ENCODE measurements at places on chromosomes 7 and 10. TPM values are rescaled to one million over a fixed set of nuclear protein-coding genes. Genes with fewer than 3 reads are reported as not detected.

Gene THSD7A
- 3.1 TPM for total RNA-seq

Gene SHTN1
- total RNA-seq = 2.9 TPM

Gene RNF133
- not detected for total RNA-seq

Gene AKR1C4
- total RNA-seq = not detected

Gene PKD2L1
- total RNA-seq = not detected

Gene HTR7
- total RNA-seq = 2.4 TPM

Gene GNAT3
- not detected for total RNA-seq

Gene SFRP4
- 5.2 TPM for total RNA-seq

Gene SEMA3C
- 61.6 TPM for total RNA-seq

Gene DPYSL4
- total RNA-seq = 47.1 TPM

Gene C10orf67
- not detected for total RNA-seq

Gene MYO3A
- total RNA-seq = not detected

Gene LSM8
- total RNA-seq = 19.9 TPM

Measured in cardiac atrium fibroblast (primary cell).